ENCODE measurements at places on chromosomes 3 and 15. TPM values are rescaled to one million over a fixed set of nuclear protein-coding genes. Genes with fewer than 3 reads are reported as not detected.

GRCh38 chr3:184630861-184631471, 69.4 kb downstream of the EPHB3 start:
- no peak for DNase-seq

GRCh38 chr15:93073465-93073952, 15.5 kb downstream of the RGMA start:
- no peak for DNase-seq

GRCh38 chr3:101992863-101993262, 143.5 kb downstream of the NFKBIZ start:
- no peak for DNase-seq

DNA sequence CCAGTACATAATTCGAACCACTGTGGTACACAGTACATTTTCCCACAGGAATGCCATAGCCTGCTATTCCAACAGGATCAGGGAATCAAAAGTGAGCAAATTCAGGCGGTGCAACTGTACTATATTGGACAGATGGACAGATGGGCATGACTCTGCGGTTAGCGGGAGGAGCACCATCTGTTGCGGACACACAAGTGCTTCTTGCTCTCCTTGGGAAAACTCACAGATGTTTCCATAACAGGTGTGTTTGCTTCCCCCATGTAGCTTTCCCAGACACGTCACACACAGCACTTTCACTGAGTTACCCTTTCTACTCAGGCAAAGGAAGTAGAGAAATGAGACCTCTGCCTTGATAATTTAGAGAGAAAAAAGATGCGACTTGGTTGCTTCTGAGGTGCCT, 325.1 kb upstream of the THBS1 start:
- no peak for DNase-seq

GRCh38 chr3:116405231-116405630, 40.1 kb downstream of the LSAMP start:
- no peak for DNase-seq

DNA sequence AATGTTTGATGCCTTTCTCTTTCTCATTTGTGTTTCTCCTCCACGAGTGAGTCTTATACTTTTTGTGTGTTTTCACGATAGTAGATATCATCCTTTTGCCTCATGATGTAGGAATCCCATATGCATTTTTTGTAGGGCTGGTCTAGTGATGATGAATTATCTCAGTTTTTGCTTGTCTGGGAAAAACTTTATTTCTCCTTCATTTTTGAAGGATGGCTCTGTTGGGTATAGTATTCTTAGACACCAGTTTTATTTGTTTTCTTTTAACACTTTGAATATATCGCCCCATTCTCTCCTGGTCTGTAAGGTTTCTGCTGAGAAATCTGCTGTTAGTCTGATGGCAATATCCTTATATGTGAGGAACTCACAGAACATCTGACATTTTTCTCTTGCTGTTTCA, 18.3 kb downstream of the CEP63 start:
- no peak for DNase-seq

DNA sequence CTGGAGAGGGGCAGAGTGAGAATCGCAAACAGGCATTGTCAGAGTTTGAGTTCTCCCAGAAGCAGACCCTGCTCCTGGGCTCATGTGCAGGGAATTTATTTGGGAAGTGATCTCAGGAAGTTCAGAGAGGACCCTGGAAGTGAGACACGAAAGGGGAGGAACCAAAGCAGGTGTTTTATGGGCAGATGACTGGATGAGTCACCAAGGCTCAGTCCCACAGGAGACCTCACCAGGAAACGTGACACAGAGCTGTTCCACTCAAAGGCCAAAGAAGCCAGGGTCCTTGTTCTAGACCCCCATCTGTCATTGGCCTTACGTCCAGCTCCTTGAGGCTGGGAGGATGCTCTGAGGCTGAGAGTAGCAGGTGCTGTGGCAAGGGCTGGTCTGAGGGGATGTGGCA, 43.4 kb upstream of the SEC22A start:
- no peak for DNase-seq

- no peak for DNase-seq
Observed at GRCh38 chr3:108863799-108864135, 41.2 kb downstream of the TRAT1 start.

DNA sequence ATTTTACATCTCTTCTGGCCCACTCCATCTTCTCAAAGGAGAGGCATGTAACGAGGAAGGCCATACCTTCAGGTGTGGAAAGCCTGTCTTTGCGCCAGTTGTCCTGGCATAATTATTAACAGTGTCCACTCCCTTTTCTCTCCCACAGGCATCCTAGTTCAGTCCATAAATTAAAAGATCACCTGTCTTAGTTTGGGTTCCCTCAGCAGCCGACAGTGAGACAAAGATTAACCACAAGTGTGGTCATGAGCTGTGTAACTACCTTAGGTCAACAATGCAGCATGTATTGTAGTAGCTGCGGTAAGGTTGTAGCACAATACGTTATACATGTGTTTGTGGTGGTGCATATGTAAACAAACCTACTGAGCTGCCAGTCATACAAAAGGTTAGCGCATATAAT, 103.3 kb upstream of the GALNT15 start:
- DNase-seq = no peak

GRCh38 chr3:195907684-195907933, 742 bp downstream of the TNK2 start:
- DNase-seq = no peak

- no peak for DNase-seq
Observed at GRCh38 chr15:72113347-72114031, 4.5 kb downstream of the MYO9A start.

- DNase-seq = no peak
Observed at GRCh38 chr3:112484352-112484751, 14.9 kb downstream of the BTLA start.

GRCh38 chr3:79396595-79396994, 371.2 kb downstream of the ROBO1 start:
- no peak for DNase-seq

DNA sequence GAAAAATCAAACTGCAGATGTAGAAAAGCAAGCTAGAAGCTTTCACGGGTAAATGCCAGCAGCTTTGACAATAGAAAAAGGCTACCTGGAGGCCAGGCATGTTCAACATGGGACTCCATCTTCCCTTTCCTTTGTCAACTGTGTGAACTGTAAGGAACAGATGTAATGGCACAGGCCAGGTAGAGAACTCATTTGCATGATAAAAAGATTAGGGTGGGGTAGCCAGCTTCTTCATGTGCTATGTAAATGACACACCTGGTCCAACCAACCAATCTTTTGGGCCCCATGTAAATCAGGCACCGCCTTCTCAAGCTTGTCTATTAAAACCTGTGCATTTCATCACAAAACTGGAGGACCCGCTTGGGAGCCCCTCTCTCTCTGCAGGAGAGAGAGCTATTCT, 686.5 kb upstream of the GOLIM4 start:
- DNase-seq = no peak

DNA sequence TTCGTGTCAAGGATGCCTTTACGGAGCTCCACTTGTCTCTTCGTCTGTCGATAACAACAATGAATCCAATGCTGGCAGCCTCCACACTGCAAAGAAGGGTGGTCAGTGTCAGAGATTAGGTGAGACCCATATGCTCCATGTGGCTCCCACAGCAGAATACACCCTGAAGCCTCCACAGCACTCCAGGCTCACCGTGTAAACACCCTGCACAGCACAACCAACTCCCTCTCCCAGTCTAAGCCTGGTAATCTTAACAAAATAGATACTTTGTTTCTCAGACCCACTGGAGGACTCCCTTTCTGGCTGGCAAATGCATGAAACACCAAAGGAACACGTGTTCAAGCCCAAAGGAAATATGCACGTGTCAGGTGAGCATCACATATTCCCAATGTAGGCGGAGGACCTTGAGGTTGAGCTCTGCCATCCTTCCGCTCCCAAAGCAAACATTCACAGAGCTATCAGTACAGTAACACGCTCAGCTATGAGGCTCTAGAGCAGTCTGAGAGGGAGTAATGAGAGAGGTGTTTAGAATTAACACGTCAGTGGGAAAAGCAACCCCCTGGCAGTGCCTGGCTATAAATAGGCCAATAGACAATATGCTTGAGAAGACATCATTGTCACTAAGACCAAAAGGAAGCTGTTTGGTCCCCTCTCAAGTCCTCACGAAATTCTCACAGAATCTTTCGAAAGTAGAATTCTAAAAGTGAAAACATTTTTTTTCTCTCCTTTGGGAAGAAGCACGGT, 86.7 kb downstream of the MCF2L2 start:
- DNase-seq = no peak

DNA sequence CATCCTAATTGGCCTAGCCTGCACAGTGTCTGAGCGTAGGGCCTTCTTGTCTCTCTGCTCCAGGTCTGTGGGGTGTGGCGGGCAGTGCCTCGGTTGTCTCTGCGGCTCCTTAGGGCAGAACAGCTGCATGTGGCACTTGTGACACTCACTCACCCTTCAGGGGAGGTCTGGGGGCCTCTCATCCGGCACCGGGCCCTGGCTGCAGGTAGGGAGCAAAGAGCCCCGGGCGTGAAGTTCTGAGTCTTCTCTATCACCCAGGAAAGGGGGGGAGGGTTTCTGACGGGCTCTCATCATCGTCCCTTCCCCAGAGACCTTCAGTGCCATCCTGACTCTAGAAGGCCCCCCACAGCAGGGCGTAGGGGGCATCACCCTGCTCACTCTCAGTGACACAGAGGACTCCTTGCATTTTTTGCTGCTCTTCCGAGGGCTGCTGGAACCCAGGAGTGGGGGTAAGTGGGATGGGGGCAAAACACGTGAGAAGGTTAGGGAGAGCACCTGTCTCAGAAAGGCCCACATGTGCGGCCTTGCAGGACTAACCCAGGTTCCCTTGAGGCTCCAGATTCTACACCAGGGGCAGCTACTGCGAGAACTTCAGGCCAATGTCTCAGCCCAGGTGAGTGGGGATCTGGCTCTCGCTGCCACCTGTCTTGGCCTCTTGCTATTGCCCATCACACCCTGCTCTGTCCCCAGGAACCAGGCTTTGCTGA, 2.6 kb downstream of the CHRD start:
- DNase-seq = no peak

- DNase-seq = no peak
Observed at GRCh38 chr3:29889215-29889614, 608.3 kb downstream of the RBMS3 start.

DNA sequence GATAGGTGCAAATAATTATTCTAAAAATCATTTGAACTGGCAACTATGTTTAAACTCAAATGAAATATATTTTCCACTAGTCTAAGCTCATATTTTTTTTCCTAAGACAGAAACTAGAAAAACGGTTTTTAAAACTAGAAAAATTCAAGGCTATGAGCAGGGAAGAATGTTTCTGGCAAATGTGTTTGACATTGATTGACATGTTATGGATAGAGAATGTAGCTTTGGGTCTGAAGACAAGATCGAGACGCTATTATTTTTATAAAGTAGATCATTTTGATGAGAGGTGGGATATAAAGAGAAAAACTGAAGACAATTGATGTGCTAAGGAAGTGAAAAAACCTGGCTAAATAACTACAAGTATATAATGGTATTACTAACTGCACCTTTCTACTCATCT, 415.2 kb downstream of the GABRB3 start:
- DNase-seq = no peak

DNA sequence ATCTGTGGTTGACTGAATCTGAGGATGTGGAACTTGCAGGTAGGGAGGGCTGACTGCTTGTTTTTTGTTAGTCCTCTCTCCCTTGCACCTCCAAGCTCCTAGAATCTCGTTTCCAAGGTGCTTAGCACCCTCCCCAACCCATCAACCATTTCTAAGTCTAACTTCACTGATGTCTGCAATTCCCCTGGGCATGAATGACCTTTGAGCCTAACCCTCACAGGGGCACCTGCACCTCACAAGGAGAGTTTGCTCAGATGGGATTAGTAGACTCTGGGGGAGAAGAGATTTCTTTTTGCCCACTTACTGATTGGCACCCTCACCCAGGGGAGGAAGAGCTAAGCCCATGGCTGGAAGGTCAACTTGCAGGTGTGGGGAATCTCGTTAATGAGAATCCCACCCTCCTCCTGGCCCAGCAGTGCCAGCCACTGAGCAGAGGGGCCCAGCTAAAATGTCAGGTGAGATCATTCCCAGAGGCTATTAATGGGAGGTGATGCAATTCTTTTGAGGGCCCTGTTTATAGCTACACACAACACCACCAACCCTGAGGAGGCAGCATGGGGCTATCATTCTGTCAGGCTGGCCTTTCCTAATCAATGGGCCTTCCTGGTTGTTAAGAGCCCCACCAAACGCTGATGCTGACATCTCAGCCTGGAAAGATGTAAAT, 81.6 kb upstream of the HERC1 start:
- DNase-seq = no peak

DNA sequence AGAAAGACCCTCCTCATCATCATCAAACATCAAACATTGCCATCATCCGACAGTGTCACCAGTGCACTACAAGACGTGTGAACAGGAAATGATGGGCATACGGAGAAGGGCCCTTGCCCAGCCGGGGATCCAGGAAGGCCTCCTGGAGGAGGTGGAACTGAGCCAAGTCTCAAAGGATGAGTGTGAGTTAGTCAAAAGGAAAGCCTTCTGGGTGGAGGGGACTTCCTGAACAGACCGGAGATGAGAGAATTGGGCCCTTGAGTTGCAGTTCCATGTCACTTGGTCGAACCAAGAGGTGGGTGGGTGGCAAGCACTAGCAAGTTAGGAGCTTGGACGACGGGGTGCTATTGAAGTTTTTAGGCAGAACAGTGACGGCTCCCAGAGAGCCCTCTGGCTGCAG, 8.5 kb downstream of the SEMA4B start:
- no peak for DNase-seq

- no peak for DNase-seq
Observed at GRCh38 chr15:58556541-58556940, 124.8 kb downstream of the LIPC start.

DNA sequence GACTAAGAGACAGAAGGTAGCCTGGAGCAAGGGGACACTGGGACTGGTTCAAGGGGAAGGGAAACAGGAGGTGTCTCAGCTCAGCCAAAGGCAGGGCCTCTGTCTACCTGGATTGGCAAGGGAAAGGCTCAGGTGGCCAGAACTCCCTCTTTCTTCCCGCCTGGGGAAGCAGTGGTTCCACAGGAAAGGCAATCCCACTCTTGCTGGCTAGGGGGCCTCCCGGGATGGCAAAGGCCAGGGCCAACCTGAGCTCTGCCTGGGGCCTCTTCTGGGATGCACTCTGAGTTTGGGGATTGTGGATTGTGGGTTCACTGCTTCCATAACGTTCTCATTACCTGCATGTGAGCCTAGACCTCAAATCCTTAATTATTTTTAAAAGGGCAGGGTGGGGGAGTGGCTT, 13.0 kb upstream of the PARP6 start:
- DNase-seq = no peak

The UROC1 gene
- not detected for total RNA-seq

The BTLA gene
- not detected for total RNA-seq

The SH2D7 gene
- total RNA-seq = not detected

The NEK10 gene
- 1.6 TPM for total RNA-seq

The GOLGA8R gene
- 0.82 TPM for total RNA-seq

The ARL14 gene
- total RNA-seq = not detected

The NXPE3 gene
- 25.7 TPM for total RNA-seq

The KLHL40 gene
- total RNA-seq = not detected

The DPH3 gene
- total RNA-seq = 31.9 TPM

The TM4SF18 gene
- not detected for total RNA-seq

The CTXN2 gene
- 0.18 TPM for total RNA-seq

The BNC1 gene
- total RNA-seq = 0.35 TPM

The BOC gene
- 130 TPM for total RNA-seq
